GM12892 (cell line): ENCODE measurements at places on chromosomes 2 and 18.

DNA sequence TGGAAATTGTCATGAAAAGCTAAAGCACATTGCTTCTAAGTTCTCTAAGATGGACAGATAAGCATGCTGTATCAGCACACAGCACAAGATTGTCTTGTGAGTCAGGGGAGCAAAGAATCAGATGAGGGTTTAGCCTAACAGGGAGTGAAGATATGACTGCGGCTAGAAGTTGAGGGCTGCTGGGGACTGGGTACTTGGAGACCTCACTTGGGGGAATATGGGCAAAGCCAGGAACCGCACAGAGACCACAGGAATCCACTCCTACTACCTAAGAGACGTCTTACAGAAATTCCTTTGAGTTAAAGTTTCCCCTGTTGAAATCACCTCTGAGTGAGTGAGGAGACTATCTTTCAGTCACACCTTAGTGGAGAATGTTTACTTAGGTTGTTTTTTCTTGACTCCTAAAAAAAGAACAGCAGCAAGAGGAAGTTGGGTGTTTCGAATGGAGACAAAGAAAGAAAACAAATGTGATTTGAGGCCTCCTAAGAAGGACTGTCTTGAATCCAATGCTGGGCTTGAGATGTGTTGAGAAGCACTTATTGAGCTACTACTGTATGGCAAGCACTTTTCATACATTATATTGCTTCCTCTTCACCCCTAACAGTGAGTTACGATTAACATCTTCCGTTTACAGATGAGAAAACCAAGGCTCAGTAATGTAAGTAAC lies 100.7 kb downstream of the ANKRD44 start:
- no peak for DNase-seq

DNA sequence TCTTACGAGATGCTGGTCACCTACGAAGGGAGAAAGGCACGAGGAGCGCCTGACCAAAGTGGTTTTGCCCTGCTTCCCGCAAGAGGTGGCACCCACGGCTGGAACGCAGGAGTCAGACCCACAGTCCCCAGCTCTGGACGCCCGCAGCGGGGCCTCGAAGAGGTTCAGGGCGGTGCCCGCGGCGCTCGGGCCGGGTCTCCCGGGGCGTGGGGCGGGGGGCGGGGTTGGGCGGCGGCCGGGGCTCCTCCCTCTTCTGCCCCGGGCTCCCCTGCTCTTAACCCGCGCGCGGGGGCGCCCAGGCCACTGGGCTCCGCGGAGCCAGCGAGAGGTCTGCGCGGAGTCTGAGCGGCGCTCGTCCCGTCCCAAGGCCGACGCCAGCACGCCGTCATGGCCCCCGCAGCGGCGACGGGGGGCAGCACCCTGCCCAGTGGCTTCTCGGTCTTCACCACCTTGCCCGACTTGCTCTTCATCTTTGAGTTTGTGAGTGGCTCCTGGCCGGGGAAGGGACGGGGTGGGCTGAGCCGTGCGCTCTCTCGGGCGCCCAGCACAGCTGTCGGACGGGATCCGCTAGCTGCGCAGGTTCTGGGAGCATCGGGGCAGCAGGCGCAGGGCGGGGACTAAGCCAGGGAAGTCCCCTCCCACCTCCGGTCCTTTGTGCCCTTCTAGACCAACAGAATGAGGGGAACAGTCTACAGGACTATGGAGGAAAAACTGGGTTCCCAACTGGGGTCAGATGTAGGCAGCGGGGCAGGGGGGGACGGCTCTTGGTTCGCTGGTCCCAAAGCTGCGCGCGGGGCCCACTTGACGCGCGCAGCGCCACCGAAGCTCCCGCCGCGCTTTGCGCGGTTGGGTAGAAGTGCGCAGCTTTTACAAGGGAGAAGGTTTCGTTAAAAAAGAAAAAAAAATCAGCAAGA lies at the start of gene MAL:
MAL (plus strand) TSS at position 303 of the 914 bp plus-strand sequence; CDS start at position 388, 85 bp downstream.
- no peak for DNase-seq

DNA sequence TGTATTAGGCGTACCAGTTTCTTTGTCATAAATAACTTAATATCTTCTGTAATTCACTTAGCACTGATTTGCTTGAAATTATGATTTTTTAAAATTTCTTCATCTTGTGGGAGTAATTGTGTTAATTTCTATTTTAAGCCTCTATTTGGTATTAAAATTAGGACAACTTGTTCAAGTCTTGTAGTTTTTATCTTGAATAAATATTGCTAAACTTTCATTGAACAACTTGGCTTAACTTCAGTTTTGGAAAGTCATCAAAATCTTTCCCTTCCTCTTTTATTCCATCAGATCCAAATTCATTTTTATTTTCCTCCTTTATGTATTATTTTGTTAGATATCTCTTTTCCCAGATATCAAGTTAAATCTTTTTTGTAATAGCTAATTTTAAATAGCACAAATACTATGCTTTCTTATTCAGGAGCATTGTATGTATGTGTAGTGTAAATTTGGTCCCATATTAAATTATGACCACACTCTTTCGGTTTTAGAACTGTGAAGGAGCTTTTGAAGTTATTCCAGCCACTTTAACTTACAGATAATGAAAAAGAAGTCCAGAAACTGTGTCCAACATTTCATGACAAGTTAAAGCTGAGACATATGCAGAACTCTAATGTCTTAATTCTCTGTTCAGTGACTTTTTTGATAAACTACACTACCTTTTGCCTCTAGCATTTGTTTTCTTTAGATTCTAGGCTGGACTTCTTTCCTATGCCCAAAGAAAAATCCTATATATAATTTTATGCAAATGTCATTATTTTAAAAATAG lies 31.7 kb upstream of the NT5C1B start:
- no peak for DNase-seq

DNA sequence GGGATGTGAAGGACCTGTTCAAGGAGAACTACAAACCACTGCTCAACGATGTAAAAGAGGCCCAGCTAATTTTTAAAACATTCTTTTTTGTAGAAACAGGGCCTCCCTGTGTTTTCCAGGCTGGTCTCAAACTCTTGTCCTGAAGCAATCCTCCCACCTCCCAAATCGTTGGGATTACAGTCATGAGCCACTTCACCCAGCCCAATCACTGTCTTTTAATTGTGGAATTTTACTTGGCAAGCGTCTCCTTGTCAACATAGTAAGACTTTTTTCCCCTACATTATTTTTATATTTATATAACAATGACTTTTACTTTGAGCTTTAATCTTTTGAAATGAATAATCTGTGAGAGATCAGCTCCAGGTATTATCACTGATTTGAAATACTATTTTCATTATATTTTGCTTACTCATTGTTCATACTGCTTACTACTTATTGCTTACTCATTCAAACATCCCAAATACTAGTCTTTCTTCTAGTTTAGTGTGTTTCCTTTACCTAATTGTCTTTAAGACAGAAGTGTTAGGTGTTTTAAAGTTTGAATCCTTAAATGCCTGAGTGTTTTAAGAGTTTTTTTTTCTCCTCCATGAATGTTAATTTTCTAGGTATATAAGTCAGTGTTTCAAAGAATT lies 48.9 kb downstream of the PTPN4 start:
- DNase-seq, result no peak

GRCh38 chr2:152594022-152594766 lies 123.1 kb downstream of the PRPF40A start:
- no peak for DNase-seq

- no peak for DNase-seq
Observed at GRCh38 chr2:153386481-153386897, 92.1 kb downstream of the RPRM start.

DNA sequence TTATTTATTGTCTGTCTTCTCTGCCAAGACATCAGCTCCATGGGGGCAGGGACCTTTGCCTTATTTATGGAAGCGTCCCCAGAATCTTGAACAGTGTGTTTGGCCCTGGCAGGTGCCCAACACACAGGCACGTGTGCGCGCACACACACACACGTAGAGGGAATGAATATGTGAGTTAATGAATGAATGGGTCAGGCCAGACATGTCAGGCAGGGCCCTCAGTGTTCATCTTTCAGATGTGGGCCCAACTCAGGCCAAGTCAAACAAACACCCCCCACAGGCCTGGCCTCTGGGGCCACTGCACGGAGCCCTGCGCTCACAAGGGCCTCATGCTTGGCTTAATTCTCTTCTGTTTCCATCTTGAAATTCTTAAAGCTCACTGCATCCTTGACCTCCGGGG lies 54.1 kb downstream of the DYSF start:
- DNase-seq, result no peak

GRCh38 chr2:31922542-31923408 lies 88.0 kb downstream of the MEMO1 start:
- DNase-seq, result no peak

DNA sequence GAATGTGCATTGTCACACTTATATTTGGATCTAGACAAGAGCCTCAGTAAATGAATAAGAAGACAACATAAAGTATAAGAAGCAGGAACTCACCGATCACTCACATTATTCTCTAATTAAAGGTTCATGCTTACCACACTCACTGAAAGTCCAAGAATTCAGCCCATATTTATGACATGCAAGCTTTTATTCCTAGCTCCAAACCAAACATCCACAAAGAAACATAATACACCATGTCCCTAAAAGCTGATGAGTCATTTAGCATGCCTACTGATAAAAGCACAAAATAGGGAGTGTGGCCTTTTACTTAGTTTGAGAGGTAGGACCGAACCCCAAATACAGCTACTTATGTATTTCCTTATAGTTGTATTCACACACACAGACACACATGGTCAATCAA lies 1094.6 kb upstream of the CDH2 start:
- no peak for DNase-seq

DNA sequence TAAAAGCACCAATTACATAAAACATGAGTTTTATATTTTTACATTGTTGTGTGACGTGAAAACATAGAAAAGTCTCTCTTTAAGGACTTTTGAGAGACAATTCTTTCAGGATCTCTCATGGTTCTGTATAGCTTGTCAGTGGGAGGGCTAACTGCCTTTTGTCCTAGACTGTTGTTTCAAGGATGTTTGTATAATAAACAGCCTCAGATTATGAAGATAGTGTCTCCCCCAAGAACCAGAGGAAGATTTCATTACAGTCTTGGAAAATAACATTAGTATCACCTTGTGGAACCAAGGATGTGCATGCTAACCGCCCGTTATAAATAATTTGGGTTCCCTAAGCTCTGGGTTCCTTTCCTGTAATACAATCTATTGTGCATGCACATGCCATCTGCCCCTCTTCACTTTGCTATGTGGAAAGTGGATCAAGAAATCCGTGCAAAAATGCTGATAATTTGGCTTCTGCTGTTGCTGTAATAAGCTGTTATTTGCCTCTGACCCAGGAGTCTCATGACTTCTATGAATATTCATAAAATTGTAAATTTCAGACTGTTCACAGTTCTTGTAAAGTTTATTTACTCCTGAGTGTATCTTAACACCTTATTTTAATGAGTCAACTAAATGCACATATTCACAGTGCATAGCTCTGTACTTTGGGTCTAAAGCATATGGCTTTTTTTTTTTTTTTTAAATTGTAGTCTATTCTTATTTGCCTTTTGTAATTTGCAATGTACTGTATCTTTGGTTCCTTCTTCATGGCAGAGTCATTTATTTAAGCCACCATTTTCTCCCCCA lies 265.5 kb downstream of the PTH2R start:
- no peak for DNase-seq

DNA sequence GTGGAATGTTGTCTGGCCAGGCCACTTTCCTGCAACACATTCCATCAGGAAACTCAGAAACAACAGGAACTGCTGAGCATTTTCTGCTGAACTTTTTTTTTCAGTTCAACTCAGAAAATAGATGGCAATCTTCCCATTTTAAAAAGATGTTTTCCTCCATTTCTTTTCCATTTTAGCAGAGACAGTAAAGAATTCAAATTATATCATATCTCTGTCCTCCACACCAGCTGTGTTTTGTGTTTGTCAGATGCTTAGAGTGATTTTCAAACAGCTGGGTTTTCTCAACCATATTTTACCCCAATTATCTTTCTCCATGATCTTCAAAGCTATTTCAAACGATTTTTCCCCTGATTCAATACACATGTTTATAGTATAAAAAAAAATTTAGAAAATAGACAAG lies 713.4 kb downstream of the LRRTM4 start:
- no peak for DNase-seq

- DNase-seq, result no peak
Observed at GRCh38 chr2:151570191-151570590, 160.5 kb downstream of the RIF1 start.
